ENCODE measurements at places on chromosomes 5 and 9. TPM values are rescaled to one million over a fixed set of nuclear protein-coding genes. Genes with fewer than 3 reads are reported as not detected.

DNA sequence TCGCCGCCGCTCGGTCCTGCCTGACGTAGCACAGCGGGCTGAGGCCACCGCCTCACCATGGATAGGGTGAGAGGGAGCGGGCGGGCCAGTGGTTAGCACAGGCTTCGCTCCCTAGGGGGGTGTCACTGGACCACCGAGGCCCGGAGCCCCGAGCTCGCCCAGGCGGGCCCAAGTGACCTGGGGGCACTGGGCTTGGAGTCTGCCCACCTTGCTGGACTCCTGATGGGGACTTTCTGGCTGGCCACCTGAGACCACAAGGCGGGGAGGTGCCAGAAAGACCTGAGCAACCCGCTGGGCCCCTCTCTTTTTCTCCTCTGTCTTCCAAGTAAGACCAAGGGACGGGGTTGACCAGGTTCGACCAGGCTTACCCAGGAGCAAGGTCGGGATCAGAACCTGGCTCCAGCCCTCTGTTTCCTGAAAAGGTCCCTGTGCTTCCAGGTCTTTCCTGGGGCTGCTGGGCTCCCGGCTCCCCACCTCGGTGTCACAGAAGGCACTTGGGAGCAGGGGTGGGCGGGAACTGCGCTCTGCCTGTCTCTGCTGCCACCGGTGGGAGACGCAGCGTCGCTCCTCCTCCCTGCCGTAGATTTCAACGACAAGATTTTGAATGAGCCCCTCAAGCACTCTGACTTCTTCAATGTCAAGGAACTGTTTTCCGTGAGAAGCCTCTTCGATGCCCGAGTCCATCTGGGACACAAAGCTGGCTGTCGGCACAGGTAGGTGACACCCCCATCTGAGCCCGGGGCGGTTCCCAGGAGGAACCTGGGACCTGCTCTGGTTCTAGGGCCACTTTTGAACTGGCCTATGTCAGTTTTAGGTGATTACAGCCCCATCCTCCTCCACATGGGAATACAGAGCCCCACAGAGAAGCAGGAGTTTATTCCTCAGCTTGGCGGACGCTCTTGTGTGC lies 1.0 kb downstream of the MRPS2 start:
- DNase-seq = no peak

GRCh38 chr5:156942064-156942463 lies 21.0 kb downstream of the TIMD4 start:
- DNase-seq = no peak

DNA sequence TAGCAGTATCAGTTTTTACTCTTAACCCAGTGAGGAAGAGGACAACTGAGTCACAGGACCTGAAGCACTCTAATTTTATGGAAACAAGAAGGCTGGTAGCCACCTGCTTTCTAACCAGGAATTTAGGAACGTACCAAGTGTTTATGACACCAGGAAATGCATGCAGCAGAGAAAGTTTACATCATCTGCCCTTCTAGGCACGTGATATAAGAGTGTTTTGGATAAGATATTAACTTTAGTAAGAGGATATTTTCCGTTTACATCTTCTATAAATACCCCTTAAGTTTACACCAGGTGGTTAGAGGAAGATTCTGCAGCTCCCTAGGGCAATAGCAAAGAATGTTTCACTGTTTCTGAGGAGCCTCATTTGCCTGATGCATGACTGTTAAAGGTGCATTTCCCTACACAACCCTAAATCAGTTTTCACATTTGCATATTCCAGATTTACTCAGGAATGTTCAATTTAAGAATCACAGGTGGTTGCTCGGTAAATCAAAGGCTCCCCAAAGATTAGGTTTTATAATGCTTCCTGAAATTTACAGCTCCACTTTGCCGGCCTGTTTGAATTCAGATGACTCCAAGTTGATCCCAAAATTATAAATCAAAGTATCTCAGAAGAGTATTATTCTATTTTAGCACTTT lies 1.8 kb downstream of the TSC1 start:
- DNase-seq = peak; percentile 16

The OBP2B gene
- total RNA-seq = not detected

- DNase-seq = no peak
Observed at GRCh38 chr9:136826188-136826541, 16.1 kb upstream of the AJM1 start.

DNA sequence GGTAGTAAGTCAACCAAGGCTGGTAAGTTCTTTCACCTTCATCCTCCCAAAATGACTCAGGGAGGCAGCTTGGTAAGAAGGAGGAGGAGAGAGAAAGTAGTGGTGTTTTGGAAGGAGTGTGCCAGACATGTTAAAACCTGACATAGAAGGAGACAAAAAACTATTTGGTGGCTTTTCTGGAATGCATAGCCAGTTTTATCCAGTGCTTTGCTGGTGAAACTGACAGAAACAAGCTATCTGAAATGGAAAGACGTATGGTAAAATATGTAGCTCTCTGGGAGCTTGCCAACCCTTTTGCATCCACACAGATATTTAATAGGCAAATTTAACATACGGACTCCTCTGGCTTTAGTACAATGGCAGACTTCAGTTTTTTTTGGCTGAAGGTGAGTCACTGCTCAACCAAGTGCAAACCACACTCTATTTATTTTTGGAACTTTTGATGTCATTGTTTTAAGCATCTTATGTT lies 45.4 kb downstream of the RAB14 start:
- peak; percentile 97 for DNase-seq

DNA sequence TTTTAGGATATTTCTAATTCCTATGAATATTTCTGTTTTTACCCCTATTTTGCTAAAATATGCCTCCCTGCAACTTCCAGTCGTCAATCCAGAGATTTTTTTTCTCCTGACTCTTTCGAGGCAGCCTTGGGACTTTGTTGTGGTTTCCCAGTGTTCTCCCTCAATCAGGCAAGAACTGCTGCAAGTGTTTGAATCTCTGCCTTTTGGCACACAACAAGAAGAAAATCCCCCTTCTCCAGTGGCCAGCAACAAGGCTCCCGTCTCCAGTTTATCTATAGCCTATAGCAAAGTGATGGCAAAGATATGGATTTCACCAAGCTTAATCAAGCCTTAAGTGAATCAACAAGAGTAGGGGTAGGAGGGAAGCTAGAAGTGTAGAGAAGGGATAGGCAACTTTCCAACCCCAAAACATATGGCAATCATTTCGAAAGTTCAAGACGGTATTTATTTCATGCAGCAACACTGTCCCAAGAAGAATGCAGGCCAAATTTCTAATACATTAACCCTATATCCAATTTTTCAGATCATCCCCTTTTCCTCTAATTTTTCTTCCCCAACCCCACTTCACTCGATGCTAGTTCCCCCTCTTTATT lies 37.7 kb upstream of the PAPPA start:
- no peak for DNase-seq

- peak; percentile 19 for DNase-seq
Observed at GRCh38 chr5:169527863-169528262, 55.7 kb upstream of the SPDL1 start.

DNA sequence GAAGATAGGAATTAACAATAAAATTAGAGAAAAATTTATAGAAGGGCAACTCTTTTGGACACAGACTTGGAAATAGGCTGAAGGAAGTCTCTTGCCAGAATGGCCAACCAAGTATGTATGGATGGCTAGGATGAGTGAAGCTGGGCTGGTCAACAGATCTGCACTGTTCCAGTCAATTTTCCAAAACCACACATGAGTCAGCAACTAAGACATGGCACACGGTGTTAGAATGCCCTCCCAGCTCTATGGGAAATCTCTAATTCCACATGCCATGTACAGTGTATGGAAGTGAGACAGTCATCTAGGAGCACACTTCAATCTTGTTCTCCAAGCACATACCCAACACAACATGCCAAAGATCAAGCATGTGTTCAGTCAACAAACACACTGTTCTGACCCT lies 129.6 kb downstream of the GLIS3 start:
- DNase-seq = peak; percentile 20

DNA sequence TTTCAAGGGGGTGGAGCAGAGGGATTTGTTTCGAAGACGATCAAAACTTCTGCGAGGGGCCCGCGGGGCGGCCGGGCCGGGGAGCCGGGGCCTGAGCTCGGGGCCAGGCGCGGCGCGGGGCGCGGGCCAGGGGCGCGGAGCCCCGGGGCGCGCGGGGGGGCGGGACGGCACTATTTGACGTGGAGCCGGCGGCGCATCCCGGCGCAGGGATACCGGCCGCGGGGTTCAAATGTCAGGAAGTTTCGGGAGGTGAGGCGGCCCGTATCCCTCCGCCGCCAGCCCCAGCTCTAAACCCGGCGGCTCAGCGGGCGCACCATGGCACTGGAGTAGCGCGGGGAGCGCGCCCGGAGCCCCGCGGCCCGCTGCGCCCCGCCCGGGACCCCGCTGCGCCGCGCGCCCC lies at the start of gene LMX1B:
Gene LMX1B (plus strand): TSS at position 278 of the 400 bp plus-strand sequence. CDS start 522 bp downstream, outside the sequence.
- peak; percentile 72 for DNase-seq

DNA sequence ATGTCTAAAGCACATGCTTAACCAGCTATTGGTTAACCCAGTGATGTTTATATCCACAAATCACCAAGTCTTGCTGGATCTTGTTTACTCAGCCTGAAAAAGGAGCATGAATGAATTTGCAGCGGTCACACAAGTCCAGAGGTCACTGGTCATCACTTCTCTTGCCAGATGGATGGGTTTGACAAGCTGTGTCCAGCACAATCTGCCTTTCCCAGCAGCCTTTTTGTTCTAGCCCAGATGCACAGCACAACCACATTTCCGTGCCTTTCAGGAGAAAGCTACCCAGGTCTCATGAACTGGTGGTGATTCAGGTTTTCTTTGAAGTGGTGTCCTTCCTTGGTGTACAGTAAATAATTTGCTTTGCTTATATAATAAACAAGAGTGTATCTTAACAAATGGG lies 32.1 kb downstream of the TMEM252 start:
- DNase-seq = no peak

DNA sequence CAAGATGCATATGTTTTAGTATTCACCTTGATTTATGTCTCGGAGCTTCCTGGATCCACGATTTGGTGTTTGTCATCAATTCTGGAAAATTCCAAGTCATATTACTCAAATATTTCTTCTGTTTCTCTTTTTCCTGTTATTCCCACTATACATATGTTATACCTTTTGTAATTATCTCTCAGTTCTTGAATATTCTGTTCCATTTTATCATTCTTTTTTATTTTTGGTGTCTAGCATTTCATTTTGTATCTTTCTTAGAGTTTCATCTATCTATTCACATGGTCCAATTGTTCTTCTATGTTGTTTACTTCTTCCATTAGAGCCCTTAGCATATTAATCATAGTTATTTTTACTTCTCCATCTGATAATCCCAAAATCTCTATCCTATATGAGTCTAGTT lies 637.8 kb upstream of the GRAMD2B start:
- DNase-seq = no peak

GRCh38 chr9:17003576-17004240 lies 131.1 kb upstream of the CNTLN start:
- no peak for DNase-seq

DNA sequence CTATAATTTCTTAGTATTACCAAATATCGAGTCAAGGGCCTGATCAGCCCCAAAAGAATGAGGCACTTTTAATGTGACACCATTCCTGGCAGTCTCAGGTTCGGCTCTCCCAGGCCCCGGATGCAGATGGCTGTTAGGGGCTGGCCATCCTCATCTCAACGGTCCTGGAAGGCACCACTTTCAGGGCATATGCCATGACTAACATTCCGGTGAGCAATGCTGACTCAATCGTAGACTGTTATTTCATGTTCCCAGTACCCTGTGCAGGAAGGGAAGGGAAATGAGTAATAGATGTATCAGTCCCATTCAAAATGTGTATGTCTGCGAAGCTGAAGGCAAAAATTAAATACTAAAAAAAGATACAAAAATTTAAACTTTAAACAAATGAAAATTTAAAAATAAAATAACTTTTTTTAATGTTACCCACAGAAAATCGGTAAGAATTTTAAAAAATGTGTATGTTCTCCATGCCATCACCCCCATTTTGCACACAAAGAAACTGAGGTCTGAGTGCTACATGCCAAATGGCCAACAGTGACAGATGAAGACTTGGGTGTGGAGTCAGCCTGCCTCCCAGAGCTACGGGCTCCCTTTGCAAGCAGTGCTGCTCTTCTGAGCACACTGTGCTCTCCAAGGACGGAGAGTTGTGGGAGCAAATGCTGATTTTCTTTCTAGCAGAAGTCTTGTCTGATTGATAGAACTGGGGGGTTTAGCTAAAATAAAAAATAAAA lies 79.0 kb downstream of the GLDC start:
- DNase-seq = peak; percentile 99

The SPATA31A3 gene
- total RNA-seq = not detected

The TRIM14 gene
- 17.6 TPM for total RNA-seq

GRCh38 chr9:87337335-87338087 lies 160.2 kb upstream of the DAPK1 start:
- peak; percentile 9 for DNase-seq

DNA sequence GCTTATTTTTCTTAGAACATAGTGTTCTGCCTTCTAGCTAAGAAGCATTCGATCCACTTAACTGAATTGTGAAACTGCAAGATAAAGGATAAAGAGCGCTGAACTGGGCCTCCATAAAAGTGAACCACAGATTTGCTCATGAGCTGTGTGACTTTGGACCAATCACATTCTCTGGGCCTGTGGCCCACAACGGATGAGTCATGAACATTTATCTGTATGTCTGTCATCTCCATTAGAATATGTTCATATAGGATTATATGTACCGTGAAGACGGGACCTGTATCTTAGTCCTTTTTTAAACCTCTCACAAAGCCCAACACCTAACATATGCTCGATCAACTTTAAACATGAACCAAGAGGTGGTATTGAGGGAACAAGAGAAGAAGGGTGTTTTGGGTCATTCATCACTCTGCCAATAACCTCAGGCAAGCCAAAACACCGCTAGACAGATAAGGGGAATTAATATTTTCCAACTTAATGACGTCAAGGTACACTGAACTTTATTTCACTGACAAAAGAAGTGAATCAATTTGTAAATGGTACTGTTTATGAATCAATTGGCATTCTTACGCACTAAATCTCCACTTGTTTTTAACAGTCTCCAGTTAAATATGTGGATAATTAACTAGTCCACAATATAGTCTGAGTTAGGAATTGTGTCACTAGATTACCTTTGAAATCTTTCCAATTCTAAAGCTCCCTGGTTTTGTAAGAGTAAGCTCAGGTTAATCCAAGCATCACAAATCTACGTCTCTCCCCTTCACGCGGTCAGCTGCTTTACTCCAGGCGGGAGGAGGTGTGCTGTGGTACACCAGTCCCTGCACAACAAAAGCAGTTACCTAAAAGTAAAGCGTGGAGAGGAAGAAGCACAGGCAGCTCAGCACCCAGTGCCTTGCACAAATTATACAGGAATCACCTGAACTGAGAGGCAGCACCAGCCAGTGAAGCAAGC lies 1.6 kb downstream of the TMEM245 start:
- DNase-seq = peak; percentile 79

The ADCY2 gene
- not detected for total RNA-seq

The PCDHAC2 gene
- total RNA-seq = 13.1 TPM

DNA sequence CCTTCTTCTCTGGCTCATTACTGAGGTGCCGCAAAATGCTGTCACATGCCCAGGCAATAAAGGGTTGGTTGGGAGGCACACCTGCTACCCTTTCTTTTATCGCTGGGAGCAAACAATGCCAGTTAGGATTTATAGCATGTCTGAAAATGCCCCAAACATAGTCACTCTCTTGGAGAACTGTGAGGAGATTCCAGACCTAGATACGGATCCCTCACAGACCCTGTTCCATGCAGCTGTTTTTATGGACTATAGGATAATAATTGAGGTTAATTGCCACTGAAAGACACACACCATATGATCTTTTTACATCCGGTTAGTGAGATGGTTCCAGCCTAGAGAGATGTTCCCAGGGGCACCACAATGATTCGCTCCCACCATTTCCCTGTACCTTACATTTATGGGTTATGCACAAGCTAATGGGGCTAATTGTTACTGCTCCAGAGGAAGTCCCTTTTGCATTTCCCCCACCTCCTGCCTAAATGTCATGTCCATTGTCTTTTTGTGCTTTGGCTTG lies 318.1 kb downstream of the PIK3R1 start:
- no peak for DNase-seq

GRCh38 chr9:89596937-89597555 lies 7.8 kb upstream of the GADD45G start:
- no peak for DNase-seq

All from mammary epithelial cell (primary cell).